ENCODE measurements at places on chromosomes 12 and 14.

DNA sequence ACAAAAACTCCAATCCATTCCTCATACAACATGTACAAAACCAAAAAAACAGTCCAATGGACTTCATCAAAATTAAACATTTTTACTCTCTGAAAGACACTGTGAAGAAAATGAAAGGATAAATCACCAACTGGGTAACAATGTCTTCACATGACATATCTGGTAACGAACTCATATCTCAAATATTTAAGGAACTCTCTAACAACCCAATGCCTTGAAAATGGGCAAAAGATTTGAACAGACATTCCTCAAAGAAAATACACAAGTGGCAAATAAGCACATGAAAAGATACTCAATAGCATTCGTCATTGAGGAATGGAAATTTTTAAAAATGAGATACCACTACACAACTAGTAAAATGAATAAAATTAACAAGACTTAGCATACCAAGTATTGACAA is 198.7 kb upstream of the RASSF8 start:
- DNase-seq: no peak

- DNase-seq: no peak
Measured at GRCh38 chr12:110370732-110371231, 32.7 kb downstream of the ANAPC7 start.

GRCh38 chr14:22928237-22929103 is 706 bp downstream of the PRMT5 start:
- no peak for DNase-seq

- DNase-seq: no peak
Measured at GRCh38 chr12:120960657-120961056, 17.7 kb upstream of the HNF1A start.

- peak; percentile 73 for DNase-seq
Measured at GRCh38 chr14:77133720-77134338, 7.8 kb downstream of the ZDHHC22 start.

GRCh38 chr14:60114881-60115280 is 23.2 kb downstream of the PCNX4 start:
- no peak for DNase-seq

DNA sequence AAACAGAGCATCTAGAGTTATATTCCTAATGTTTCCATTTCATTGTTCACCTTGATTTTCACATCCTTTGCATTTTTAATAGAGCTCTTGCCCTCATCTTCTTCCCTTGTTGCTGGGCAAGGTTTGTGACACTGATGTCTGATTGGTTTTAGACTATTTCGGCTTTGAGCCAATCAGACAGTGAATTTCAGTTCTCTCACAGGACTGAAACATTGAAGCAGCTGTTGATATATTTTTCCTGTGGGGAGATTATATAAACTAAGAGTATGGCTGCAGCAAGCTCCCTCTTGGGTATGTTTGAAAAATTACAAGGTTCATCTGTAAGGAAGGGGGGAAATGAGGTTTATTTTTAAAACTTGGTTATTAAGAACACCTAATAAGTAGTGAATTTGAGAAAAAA is 51.2 kb downstream of the ATF7IP start:
- peak; percentile 46 for DNase-seq

DNA sequence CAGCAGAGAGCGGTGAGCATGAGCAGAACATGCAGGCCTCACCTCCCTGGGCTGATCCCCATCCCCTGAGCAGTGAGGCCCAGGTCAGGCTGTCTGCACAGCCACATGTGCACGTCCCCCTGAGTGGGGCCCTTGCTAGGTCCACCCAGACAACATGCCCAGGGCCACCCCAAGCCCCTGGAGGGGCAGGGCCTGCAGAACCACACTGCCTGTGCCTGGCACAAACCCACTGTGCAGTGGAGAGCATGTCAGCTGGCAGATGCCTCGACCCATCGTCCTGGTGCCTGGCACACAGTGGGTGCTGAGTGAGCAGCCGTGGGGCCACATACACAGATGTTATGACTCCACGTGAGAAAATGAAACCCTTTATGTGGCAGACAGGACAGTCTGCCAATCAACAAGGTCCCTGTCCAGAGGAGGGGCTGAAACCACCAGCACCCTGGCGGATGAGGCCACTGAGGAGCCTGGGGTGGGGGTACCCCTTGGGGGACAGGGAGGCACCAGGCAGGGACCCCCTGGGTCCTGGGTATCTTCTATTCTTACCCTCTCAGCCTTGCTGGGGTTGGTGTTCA is 8.3 kb downstream of the ANHX start:
- DNase-seq: no peak

GRCh38 chr12:1919763-1920162 is 1.3 kb upstream of the CACNA2D4 start:
- DNase-seq: no peak

DNA sequence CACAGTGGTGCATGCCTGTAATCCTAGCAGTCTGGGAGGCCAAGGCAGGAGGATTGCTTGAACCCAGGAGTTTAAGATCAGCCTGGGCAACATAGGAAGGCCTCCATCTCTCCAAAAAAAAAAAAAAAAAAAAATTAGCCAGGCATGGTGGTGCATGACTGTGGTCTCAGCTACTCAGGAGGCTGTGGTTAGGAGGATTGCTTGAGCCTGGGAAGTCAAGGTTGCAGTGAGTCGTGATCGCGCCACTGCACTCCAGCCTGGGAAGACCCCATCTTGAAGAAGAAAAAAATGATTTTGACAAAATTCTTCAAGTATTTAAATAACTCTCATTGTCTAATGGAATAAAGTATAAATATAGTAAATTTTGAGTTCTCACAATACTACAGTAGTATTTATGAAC is 219.2 kb upstream of the SSTR1 start:
- DNase-seq: no peak

Measured in neural crest cell (in vitro differentiated cells).